ENCODE measurements at places on chromosomes 3 and 15.
A peak's percentile ranks its signal among the peaks of the same experiment; 100 is the strongest.

DNA sequence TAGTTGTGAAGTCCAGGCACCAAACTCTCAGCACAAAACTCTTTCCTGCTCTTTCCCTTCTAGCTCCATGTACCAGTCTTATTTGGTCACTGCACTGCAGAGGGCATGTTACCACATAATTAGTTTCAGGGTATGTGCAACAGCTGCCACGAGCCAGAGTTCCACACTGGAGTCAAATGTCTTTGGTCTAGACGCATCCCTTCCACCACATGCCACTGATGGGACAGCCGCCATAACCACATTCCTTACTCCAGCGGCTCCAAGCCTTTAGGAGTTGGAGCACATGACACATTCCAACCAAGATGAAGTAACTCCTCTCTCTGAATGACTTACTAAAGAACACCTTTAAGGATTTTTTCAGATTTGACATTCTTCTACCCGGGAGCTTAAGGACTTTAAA, 153.4 kb downstream of the ERC2 start:
- DNase-seq: no peak

GRCh38 chr3:65352951-65353350, 665.2 kb upstream of the ADAMTS9 start:
- DNase-seq: no peak

GRCh38 chr3:156819842-156820691, 6.1 kb upstream of the LEKR1 start:
- DNase-seq: no peak

DNA sequence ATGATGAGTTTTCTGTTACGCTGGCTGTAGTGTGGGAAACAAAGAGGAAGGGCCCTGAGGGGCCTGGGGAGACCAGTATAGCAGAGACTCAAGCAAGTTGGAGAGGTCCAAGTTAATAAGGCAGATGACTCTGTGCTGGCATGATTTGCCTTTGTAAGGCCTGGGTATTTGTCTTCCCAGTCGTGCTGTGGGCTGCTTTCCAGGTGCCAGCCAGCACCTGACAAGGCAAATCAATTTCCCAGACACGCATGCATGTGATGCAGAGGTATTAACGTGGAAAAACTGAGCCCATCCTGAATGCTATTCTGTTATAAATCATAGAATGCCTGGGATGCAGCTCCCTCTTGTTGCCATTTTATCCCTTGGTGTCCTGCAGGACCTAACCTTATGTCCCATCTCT, 175.6 kb downstream of the MFSD1 start:
- DNase-seq: no peak

- DNase-seq: no peak
These were observed 53.7 kb downstream of the CHSY1 start for GRCh38 chr15:101198031-101198575.

DNA sequence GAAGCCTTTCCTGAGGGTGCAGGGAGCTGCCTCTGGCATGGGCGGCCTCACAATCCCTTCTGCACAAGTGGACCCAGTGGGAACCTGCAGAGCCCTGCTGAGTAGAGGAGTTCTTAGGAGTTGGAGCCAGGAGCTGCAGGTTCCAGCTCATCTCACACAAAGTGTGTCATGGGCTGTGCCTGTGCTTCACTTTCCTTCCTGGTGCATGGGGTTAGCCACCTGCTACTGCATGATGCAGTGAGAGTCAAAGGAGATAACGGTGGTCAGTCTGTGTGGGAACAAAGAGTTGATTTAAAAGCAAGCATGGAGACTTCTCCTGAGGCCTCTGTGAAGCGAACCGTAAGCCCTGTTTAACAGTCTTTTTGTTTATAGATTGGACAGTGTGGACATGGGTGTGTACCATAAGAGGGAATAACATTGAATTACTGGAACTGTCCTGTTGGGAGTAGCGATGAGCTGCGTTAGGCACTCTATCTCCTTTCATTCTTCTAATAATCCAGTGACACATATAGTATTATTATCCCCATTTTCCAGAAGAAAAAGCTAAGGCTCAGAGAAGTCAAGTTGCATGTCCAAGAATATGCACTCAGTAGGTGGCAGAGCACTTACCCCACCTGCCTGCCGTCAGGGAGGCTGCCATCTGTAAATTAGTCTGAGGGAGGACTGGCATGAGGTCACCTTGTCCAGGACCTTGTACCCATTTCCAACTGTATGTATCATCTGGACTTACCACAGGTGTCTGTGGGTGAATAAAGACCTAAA, 68.7 kb upstream of the PRR23C start:
- no peak for DNase-seq

DNA sequence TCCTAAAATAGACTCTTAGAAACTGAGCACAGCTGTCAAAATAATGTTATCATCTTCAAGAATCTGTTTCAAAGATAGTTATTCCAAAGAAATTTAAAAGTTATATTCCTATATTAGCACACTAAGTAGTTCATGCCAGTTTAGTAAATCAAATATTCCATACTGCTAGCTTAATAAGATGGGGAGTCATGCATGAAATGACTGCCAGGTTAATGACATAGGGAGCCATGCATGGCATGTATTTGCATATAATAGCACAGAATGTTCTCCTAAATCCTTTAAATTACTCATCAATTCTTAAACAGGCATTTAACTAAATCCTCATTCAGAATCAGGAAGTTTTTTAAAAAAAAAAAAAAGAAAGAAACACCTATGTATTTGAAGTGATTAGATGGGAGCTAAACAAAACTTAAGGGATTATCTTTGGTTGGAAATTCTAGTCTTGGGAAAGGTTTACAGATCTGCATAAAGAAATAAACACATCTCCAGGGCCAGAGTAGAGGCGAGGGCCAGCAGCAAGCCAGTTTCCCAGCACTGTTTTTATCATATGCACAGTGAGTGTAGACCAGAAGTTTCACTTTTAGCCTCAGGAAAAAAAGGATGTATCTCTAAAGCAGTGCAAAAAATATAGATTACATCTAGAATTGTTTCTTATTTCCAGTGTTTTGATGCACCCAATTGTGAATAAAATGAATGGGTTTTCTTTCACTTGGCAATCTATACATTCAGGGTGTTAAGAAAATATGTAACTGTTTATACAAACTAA, 366.4 kb upstream of the AGTR1 start:
- no peak for DNase-seq

DNA sequence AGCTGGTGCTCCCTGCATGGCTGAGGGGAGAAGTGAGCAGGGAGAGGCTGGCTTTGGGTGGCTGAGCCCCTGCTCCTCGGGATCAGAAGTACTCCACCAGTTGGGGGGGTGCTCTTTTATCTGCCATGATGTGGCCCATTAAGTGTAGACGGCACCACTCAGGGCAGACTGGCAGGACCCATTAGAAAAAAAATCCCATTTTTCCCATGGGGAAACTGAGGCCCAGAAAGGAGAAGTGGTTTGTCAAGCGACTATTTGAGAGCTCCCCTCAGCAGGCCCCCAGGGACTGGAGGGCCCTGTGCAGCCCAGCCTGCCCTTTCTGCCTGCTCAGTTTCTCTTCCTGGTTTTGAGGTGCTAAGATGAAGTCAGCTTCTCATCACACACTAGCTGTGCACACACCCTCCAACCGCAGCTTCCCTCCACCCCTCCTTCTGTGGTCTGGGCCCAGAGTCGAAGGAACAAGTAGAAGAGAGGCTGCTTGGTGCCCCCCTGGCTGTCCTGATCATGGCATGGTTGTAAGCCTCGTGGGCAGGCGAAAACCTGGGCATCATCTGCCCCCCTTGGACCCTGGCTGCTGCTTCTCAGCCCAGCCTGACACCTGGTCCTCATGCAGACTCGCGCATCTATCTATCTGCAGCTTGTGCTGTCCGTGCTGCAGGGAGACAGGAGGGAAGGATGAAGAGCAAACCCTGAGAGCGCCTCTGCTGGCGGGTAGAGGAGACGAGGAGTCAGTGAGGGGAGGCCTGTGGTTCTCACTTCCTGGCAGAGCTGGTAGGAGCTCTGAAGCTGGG, 5.6 kb downstream of the CSK start:
- peak; percentile 79 for DNase-seq

DNA sequence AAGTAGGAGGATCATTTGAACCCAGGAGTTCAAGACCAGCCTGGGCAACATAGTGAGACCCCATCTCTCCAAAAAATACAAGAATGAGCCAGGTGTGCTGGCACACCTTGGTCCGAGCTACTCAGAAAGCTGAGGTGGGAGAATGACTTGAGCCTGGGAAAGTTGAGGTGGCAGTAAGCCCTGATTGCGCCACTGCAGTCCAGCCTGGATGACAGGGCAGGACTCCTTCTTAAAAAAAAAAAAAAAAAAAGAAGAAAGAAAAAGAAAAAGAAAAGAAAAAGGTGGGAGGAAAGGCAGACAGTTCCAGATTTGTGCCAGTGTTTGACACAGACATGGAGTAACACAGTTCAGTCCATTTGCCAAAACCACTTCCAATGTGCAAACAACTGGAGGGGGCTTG, 75.7 kb downstream of the ATP10A start:
- DNase-seq: no peak

DNA sequence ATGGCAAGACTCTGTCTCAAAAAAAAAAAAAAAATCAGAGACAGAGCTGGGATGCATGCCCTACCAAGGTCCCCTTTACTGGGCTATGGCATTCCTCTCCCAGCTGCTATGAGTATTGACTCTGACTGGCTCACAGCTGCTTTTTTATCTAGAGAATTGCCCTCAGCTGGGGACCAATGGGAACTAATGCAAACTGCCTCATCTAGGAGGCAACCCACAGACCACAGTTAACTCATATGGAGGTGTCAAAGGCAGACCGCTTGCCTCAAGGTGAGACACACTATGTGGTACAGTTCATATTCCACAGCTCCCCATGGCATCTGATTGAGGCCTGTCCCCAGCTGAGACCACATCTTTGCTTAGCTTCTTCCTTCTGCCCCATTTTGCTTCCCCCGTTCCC, 183.5 kb upstream of the EOMES start:
- no peak for DNase-seq

- no peak for DNase-seq
These were observed 27.3 kb upstream of the FILIP1L start for GRCh38 chr3:100141586-100141985.

- no peak for DNase-seq
These were observed 1.1 kb downstream of the EIF4E3 start for GRCh38 chr3:71724171-71724453.

- no peak for DNase-seq
These were observed 301.8 kb upstream of the TBC1D5 start for GRCh38 chr3:18044191-18044590.

DNA sequence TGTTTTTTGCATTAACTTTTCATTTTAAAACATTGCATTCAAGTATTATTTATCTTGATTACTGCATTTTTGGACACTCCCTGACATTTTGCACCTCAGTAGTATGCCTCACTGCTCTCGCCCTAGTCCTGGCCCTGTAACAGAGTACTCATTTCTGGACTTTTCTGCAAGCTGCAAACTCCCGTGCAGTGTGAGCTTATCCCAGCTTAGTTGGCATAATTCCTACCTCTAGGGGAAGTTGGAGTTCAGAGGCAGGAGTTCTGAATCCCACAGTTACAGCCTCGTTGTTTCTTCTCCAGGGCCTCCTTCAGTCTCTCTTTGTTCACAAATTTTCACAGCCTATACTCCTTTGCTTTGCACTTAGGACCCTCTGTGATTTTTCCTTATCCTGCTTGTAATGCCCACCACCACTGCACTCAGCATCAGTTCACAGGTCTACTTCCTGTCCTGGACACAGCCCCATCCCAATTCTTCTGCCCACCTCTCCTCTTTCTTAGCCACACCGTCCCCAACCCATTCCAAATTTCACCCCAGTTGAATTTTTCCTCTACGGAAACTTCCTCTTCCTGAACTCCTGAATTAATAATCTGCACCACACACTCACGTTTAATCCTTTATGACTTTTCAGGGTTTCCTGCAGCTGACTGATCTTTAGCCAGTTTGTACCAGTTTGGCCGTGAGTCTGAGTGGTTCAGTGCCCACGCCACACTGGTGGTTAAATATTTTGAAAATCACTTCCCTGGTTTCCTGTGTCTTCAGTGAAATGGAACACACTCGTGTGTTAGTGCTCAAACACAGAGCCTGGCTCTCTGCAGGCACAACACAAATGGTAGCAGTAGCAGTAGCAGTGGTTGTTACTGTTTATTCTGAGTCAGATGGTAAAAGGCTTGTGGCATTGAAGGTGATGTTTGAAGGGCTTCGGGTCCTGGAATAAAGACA, 6.3 kb upstream of the CTSH start:
- DNase-seq: no peak

DNA sequence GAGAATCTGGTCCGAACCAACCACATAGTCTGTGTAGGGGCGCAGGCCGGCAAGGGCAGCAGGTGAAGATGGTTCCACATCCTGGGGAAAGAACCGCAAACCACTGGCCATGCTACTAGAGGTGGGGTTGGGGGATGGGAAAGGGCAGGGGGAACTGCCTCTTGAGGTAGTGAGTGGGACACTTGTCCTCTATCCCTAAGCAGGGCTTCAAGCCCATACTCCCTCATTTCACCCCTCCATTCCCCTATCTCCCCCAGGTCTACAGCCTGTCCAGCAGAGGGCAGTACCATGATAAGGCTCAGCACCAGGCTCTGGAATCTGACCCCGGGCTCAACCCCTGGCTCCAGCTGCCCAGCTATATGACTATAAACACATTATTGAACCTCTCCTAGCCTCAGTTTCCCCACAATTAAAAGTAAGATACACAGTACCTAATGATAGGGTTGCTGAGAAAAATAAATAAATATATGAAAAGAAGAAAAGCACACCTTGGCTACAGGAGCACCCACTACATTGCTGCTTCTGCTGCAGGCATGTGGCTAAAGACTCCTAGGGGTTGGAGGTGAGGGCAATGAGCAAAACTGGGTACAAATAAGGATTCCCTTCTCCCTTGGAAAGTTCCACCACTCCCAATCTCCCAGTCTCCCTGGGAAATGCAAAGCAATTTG, 6.3 kb downstream of the GORASP1 start:
- no peak for DNase-seq

- no peak for DNase-seq
These were observed at the start of gene UNC13C for GRCh38 chr15:53978253-53978906. Gene UNC13C (plus strand): TSS chr15:53978441. CDS start chr15:54012904, 34,463 bp downstream.

DNA sequence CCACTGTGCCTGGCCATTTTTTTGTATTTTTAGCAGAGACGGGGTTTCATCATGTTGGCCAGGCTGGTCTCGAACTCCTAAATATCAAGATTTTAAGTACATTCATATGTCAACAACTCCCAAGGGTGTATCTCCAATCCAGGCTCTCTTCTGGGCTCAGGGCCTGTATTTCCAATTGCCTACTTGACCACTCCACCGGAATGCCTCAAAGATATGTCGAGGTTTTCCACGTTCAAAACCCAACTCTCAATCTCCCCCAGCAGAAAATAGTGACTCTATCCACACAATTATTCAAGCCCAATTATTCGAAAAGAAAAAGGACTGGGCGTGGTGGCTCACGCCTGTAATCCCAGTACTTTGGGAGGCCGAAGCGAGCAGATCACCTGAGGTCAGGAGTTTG, 1.9 kb upstream of the KNSTRN start:
- DNase-seq: no peak

GRCh38 chr3:14143271-14144225, 18.7 kb downstream of the TMEM43 start:
- no peak for DNase-seq

GRCh38 chr3:191414286-191414685, 46.7 kb upstream of the PYDC2 start:
- no peak for DNase-seq

GRCh38 chr3:54954521-54954920, 26.7 kb upstream of the LRTM1 start:
- DNase-seq: no peak

- no peak for DNase-seq
These were observed 312.1 kb upstream of the ROBO1 start for GRCh38 chr3:80079886-80080285.

- no peak for DNase-seq
These were observed 62.1 kb downstream of the EFCAB12 start for GRCh38 chr3:129366312-129366831.

All from stimulated activated CD8-positive, alpha-beta memory T cell treated with anti-CD3 and anti-CD28 coated beads, Interleukin-2, amount 100 ng/mL, for 1 hour (primary cell).